ENCODE measurements at places on chromosomes 2 and 18.

- DNase-seq: no peak
Measured at GRCh38 chr2:43461453-43462073, 134.3 kb downstream of the THADA start.

DNA sequence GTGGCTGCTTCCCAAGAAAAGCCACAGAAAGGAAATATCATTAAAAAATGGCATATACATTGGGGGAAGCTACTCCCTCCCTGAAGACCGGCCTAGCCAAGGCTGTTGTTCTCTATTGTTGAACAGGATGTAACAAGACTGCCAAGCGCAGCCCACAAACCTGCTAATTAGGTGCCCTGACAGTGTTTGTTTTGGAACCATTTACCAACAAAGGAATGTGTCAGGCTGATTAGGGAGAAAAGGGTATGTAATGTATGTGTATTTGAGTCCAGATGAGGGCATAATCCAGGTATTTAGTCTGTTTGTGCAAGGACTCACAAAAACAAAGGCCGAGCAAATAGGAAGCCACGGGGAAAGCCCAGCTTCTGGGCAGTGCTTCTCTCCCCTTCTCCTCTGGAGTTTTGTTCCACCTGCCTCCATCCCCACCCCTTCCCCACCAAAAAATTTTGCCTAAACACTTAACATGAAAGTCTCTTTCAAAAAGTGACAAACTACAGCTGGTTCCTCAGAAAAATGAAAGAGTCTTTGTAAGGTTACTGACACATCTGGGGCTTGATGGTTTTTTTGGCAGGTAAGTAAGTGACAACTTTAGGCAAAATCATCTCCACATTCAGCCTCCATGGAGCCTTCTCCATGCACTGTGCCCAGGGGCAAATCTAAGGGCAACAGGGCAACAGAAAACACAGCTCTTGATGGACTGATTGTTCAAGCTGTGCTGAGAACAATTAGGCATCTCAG lies 78.3 kb upstream of the FZD5 start:
- no peak for DNase-seq

- no peak for DNase-seq
Measured at GRCh38 chr2:113088213-113088992, 20.6 kb downstream of the IL1F10 start.

DNA sequence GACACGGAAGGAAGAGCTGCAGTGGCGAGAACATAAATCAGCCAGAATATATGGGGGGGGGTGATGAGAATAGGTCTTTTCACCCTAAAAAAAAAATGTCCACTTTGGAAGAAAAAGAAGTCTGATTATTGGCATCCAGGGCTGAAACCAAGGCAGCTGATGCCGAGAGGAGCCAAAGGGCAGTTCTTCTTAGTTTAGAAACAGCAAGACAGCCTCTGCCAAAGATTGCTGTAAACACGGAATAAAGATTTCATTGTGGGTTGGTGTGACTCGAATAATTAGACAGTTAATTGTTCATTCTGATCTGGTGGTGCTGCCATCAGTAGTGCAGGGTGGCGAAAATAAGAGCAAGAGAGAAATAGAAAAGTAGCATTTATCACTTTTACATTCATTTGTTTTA lies 3.5 kb downstream of the CDH20 start:
- no peak for DNase-seq

- DNase-seq: no peak
Measured at GRCh38 chr18:35049111-35050027, 8.2 kb downstream of the MAPRE2 start.

DNA sequence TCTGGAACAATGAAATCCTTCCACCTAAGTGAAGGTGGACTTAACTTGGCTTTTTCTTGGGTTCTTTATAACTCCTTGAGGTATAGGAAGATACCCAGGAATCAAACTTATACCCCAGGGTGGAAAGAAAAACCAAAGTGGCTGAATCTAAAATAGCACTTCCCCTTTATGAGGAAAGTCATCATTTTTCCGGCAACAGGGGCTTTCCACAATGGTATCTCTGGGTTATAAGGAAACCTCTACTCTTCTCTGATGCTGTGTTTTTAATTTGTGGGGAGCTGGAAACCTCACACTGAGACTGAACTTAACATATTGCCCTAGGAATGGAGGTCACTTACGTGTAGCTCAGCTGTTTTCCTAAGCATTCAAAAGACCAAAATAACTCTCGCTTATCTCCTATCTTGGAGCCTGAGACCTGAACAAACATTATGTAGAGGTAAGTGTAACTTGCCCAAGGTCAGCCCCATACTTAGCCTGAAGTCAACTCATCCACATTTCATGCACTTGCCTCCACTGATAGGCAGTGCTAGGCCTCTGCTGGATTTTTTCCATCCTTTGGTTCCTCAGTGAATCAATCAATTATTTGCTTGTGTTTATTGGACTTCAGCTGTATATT lies 117.9 kb downstream of the SETBP1 start:
- DNase-seq: no peak

GRCh38 chr2:210862283-210863065 lies 306.1 kb downstream of the CPS1 start:
- DNase-seq: no peak

GRCh38 chr2:36371928-36372391 lies 16.4 kb downstream of the CRIM1 start:
- DNase-seq: no peak

- no peak for DNase-seq
Measured at GRCh38 chr18:27983780-27984179, 193.2 kb downstream of the CDH2 start.

DNA sequence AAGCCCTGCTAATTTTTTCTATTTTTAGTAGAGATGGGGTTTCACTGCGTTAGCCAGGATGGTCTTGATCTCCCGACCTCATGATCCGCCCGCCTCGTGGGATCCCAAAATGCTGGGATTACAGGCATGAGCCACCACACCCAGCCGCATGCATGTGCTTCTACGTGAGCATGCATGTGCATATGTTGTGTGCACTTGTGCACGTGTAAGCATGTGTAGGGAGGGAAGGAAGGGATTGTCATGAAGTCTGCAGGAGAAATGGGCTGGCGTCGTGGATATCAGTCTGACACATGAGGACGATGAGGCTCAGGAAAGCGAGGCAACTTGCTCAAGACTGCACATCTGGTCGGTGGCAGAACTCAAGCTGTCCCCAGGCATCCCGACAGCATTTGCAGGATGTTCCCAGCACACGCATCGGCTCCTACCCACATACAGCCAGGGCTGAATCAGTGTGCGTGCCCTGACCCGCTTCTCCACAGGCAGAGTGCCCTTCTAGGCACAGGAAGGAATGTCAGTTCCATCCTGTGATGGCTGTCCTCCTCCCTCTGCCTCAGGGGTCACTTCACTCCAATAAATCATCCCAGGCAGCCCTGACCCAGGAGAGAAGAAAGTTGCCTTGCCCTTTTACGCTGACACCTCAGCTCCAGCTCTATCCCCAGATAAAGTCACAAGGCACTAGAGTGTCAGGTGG lies 49.9 kb upstream of the SLC14A2 start:
- DNase-seq: no peak

DNA sequence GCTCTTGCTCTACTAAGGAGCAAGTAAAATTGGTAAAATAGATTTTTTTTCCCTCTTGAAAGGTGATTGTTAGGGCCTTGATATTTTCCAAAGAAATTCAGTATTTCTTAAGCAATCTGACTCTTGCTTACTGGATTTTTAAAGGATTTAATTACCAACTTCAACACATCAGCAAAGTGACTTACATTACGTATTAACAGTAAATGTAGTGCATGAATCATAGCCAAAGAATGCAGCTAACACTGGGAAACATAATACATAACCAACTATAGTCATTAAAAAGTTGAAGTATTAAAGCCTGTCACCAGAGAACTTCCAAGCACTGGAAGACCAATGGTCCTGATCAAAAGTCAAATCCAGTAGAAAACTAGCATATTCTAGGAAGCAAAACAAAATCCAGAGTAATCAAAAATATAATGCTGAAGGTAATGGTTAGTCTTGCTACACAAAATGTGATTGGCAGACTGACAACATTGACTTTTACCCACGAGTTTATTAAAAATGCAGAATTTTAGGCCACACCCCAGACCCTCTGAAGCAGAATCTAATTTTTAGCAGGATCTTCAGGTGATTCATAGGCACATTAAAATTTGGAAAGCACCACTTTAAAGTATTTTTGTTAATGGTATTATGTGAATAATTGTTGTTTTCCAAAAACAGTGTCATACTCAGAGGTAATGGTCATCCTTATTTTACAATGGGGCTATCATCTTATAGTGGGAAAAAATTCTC lies 31.8 kb upstream of the CAVIN2 start:
- DNase-seq: no peak

DNA sequence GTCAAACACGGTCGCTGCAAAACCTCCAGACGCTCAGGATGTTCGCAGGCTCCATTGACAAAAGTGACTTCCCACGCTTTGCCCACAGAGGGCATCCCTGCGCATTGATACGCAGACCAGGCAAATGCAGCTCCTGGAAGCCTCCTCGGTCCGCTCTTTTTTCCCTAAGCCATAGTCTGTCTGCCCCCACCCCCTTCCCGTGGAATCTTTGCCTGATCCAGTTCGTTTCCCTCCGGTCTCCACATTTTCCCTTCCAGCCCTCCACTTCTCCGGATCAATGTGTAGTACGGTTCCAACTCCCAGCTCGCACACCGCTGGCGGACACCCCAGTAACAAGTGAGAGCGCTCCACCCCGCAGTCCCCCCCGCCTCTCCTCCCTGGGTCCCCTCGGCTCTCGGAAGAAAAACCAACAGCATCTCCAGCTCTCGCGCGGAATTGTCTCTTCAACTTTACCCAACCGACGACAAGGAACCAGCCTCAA lies at the start of gene DCC:
DCC (plus strand) TSS at position 307 of the 481 bp plus-strand sequence. CDS start 591 bp downstream, outside the sequence.
- no peak for DNase-seq

GRCh38 chr2:74659462-74659861 lies 5.4 kb downstream of the SEMA4F start:
- no peak for DNase-seq

- no peak for DNase-seq
Measured at GRCh38 chr2:200746301-200746700, 65.4 kb upstream of the BZW1 start.

GRCh38 chr2:190113000-190113399 lies 50.5 kb upstream of the MSTN start:
- no peak for DNase-seq

GRCh38 chr2:129667577-129667976 lies 311.9 kb upstream of the RAB6C start:
- DNase-seq: no peak

- no peak for DNase-seq
Measured at GRCh38 chr2:198917926-198918720, 539.6 kb downstream of the SATB2 start.

- peak; percentile 25 for DNase-seq
Measured at GRCh38 chr2:15636972-15637785, 45.5 kb downstream of the DDX1 start.

- no peak for DNase-seq
Measured at GRCh38 chr2:29916571-29916970, 4.8 kb downstream of the ALK start.

- DNase-seq: no peak
Measured at GRCh38 chr18:23365602-23366001, 87.5 kb upstream of the RIOK3 start.

- DNase-seq: no peak
Measured at GRCh38 chr2:63124218-63124617, 73.6 kb downstream of the OTX1 start.

DNA sequence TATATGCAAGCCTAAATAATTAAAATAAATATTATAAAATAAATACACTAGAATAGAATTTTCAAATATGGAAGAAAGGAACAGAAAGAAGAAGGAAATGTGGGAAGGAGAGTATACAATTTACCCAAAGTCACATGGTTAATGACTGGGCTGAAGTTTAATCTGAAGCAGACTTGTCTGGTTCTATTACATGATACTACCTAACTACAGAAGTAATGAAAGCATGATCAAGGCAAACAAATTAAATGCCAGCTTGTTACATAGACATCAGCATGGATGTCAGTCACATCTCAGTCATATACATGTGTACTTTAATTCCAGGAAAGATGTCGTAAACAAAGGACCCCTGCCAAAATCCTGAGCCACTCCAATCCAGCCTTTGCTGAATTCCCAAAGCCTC lies 1060.8 kb downstream of the CNTNAP5 start:
- no peak for DNase-seq

GRCh38 chr2:69694894-69695849 lies 46.8 kb upstream of the ANXA4 start:
- no peak for DNase-seq

- DNase-seq: peak; percentile 51
Measured at GRCh38 chr18:76803814-76804213, 18.5 kb upstream of the ZNF236 start.

GRCh38 chr2:113218283-113219091 lies 44.7 kb downstream of the PSD4 start:
- no peak for DNase-seq

DNA sequence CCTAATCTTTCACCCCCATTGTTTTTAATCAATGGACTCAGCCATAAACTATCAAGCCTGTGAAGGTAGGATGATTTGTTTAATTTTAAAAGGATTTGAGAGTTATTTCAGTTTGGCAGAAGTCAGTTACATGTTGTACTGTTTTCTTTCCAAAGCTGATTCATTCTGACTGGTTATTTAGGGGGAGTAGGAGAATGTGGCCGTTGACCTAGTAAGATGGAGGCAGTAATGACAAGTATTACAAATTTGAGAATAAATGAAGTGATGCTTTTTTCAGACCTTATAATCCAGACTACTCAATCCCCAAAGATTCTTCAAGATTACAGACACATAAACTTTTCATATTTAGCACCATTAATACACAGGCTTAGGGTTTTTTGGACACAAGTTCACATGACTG lies 4.3 kb downstream of the EPHA4 start:
- no peak for DNase-seq

Data from stimulated activated CD8-positive, alpha-beta memory T cell treated with anti-CD3 and anti-CD28 coated beads, Interleukin-2, amount 100 ng/mL, for 1 hour (primary cell).